Heart right ventricle (tissue), 16 donors: ENCODE measurements at places on chromosomes 11 and 22. TPM values are rescaled to one million over a fixed set of nuclear protein-coding genes. Genes with fewer than 3 reads are reported as not detected.

DNA sequence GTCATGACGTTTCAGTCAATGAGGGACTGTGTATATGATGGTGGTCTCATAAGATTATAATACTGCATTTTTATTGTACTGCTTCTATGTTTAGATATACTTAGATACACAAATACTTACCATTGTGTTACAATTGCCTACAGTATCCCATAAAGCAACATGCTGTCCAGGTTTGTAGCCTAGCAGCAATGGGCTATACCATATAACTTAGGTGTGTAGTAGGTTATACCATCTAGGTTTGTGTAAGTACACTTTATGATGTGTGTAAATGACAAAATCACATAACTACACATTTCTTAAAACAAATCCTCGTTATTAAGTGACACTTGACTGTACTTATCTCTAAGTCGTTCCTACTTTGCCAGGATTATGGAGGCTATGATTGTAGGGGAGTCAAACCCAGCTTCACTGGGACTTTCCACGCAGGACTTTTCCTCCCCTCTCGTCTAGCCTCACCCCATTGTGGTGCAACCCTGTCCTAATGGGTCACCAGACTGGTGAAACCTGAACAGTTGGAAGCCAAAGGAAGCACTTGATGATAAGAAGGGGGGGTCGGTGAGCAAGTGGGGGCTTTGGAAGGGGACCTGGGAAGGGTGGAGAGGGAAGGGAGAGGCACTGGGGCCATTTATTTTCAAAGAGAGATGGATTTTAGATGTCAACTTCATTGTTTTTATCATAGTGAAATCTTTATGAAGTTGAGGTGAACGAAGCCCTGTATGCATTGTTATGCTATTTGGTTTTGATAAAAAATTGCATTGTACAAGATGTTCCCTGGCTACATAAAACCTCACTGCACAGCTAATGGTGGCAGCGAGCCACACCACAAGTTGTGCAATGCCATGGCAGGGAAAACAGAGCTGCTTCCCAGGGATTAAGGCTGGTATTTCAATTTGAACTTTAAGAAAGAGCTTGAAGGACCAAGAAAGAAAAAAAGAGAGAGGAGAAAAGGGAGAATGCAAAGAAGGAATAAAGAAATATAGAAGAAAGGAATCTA, 129.1 kb downstream of the EHF start:
- no peak for DNase-seq

GRCh38 chr11:14093065-14093464, 130.5 kb downstream of the SPON1 start:
- no peak for DNase-seq

DNA sequence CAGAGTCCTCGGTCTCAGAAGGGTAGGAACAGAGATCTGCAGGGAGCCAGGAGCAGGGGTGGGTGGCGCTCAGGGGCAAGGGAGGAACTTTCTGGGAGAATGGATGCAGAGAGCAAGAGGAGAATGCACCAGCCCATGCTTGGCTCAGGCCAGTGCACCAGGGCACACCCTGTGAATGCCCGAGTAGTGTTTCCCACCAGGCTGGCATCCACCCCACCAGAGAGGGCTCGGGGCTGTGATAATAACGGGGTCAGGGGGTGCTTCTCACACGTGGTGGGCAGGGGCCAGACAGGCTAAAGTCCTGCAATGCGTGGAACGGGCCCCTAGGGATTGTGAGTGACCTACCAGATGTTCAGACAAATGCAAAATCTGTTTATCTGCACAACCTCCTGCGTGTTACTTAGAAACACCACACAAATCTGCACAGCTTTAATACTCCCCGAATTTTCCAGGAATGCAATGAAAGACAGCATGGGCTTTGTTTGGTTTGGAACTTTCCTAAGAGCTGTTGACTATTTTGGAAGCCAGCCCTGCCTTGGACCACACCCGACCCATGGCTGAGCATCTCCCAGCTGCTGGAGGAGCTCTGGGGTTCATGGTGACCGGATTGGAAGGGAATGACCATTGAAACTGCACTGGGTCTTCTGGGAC, 368.3 kb downstream of the SHANK2 start:
- peak; percentile 26 for DNase-seq

GRCh38 chr11:86064220-86064803, 4.6 kb downstream of the PICALM start:
- no peak for DNase-seq

Gene MOGAT2
- total RNA-seq, result 0.25 TPM

DNA sequence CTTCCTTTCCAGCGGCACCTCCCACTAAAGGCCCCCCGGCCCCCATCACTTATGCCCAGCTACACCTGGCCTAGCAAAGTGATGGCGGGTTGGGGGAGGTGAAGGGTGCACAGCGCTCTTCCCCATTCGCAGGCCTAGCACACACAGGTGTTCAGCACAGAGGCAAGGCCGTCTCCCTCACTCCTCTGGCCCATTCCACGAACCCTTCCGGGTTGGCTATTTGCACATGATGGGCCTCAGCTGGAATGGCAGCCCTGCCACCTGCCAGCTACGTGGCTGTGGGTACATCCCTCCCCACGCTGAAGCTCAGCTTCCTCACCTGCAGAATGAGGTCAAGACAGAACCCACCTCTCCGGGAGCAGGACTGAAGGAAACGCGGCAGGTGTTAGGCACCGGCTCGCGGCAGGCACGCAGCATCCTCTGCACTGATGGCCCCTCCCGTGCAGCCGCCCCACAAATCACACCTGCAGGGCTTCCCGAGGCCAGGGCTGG, 4.8 kb downstream of the KIAA0930 start:
- no peak for DNase-seq

GRCh38 chr11:11280826-11281225, 72.2 kb downstream of the CSNK2A3 start:
- no peak for DNase-seq

GRCh38 chr22:45583504-45583903, 80.8 kb downstream of the FBLN1 start:
- no peak for DNase-seq

DNA sequence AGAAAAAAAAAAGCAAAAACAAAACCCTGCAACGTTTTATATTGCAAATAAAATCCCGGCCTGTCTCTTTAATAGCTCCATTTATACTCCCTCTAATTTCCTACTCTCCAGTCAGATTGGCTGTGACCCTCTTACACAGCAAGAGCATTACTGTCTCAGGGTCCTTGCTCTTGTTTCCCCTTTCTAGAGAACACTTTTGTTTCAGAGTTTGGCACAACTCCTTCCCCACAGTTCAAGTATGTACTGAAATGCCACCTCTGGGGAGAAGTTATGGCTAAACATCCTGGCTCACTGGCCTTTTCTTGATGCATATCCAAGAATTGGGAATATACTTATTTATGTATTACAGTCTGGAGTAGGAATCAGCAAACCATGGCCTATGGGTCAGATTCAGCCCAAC, 2.6 kb downstream of the CASP12 start:
- no peak for DNase-seq

DNA sequence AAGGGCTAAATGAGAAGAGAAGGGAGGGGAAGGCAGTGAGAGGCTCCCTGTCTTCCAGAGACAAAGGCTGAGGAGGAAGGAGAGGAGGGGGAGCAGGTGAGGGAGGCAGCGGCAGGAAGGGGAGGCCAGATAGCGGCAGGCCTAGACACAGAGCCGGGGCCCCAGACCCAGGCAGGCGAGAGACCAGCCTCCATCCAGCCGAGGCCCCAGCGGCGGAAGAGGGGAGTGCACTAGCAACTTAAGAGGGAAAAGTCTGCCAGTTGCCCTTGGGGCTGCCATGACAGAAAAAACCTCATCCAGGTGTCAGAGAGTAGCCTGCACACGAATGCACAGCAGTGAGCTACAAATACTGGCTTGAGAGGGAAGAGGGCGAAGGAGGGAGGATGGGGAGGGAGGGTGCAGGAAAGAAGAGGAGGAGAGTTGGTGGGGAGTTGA, 46.7 kb downstream of the IGLL1 start:
- no peak for DNase-seq

GRCh38 chr22:44085743-44086270, 61.7 kb downstream of the PARVB start:
- peak; percentile 86 for DNase-seq

Gene FREY1
- total RNA-seq, result not detected

- DNase-seq, result no peak
Observed at GRCh38 chr11:116194156-116194904, 578.5 kb downstream of the BUD13 start.

- peak; percentile 45 for DNase-seq
Observed at GRCh38 chr11:119741369-119742262, 12.6 kb upstream of the NECTIN1 start.

Gene CSNK2A3
- total RNA-seq, result 2.2 TPM

DNA sequence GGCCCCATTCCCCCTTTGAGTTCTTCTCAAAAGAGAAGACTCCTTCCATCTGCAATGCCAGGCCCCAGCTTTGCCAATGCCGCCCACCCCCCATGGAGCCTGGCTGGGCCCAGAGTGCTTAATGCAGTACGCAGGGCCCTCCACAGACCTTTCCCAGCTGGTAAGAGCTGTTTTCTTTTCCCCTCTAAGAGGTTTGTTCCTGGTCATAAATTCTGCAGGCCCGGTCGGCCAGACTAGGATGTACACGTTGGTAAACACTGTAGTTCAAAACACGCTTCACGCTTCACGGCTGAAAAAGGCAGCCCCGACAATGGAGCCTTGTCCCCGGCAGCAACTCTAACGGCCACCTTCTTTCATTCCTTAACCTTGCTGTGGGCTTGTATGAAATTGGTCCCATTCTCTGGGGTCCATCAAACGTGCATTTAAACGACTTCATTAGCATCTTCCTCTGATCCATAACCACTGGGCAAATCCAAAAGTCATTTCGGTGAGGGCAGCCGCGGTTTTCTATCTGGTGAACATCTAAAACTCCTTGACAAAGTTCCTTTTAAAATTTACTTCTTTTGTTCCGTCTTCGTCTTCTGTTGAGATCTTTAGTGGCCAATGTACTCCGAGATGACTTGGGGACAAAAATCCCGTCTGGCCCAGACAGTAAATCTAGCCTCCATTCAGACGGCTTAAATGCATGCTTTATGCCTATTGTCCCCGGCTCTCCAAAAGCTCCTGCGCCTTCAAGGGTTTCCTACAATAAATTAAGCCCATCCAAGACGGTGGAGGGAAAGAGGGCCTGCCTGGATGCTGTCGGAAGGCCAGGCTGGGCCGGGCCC, 60.0 kb upstream of the MYEOV start:
- no peak for DNase-seq

- DNase-seq, result peak; percentile 17
Observed at GRCh38 chr22:23565915-23566704, 14.0 kb downstream of the IGLL1 start.
